HTR-8/SVneo (cell line): ENCODE measurements at places on chromosomes 1 and 21.

DNA sequence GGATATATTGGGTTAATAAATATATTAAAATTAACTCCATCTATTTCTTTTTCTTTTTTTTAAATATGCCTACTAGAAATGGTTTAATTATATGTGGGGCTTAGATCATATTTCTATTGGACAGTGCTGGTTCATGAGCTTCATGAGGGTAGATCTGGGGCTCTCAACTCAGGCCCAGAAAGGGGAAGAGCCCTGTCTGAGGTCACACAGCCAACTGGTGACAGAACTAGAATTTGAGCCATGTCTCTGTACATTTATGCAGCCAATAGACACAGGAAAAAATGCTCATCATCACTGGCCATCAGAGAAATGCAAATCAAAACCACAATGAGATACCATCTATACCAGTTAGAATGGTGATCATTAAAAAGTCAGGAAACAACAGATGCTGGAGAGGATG lies 5.1 kb upstream of the EPHB2 start:
- no peak for DNase-seq

DNA sequence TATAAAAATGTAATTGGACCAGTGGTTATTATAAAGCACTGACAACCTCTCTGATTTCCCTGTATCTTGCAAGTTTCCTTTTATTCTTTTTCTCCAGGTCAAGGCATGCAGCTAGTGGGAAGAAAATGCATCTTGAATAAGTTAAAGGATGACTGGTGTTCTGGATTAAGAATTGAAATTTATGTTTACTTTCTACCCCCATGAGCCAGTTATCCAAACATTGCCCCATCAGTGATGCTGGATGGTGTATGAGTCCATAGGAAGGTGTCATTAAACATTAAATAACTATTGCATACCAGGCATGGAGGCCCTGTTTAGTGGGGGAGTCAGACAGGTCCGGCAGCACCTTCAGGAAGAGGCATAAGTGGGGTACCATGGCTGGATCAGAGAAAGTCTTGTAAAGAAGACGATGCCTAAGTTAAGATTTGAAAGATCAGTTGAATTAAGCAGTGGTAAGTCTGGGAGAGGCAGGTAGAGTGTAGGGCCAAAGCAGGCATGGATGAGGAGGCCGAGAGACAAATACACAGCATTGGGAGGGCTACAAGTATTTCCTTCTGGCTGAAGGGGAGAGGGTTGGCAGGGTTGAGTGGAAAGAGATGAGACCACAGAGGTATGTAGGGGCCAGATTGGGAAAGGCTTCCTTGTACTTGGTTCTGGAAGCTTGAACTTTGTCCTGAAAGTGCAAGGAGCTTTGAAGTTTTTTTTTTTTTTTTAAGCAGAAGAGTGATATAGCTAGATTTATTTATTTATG lies 5.7 kb downstream of the SZRD1 start:
- DNase-seq, result no peak

GRCh38 chr1:85838238-85838637 lies 130.0 kb upstream of the ZNHIT6 start:
- DNase-seq, result no peak

- no peak for DNase-seq
Observed at GRCh38 chr1:15570861-15571260, 14.0 kb downstream of the AGMAT start.

DNA sequence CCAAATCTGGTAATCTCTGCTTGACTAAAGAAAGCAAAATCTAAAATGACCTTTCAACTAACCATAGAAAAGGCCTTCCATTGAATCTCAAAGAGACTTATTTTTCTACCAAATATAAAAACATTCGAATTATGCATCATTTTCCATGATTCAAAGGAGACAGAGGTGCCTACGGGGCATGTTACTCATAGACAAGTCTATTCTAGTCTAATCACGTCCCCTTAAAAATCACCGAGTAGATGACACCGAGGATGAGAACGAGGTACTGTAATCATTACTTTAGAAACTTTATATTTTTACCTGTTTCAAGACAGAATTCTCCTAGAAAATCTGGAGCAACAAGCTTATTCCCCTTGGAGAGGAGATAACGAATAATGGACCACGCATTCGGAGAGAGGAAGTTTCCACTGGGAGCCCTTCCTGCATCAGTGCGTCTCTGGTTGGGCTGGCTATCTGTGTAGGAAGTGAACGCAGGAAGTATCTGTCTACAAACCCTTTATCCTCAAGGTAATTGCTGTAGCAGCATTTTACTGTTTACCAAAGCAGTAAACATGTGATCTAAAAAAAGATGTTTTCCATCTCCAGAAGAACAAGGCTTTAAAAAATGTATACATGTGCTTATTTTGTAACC lies 9.5 kb downstream of the ERG start:
- DNase-seq, result no peak

GRCh38 chr1:73042403-73042802 lies 760.1 kb upstream of the NEGR1 start:
- no peak for DNase-seq

- no peak for DNase-seq
Observed at GRCh38 chr1:119147661-119148090, 7.2 kb upstream of the WARS2 start.

GRCh38 chr1:196277860-196278259 lies 330.4 kb downstream of the KCNT2 start:
- no peak for DNase-seq

DNA sequence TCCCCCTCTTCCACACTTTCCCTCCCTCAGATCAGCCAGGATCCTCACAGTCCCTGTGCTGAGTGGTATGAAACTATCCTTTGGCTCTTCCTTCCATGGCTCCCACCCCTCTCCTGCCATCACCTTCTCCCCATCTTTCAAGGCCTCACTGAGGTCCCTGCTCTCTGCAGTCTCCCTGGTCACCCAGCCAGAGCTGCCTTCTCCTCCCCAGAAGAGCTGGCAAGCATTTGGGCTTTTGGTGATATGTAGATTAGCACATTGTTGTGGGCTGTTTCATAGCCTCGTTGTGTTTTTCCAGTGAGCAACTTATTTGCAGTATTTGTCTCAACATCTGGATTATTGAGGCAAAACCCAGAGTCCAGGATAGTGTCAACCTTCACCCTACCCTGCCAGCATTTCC lies 2.2 kb downstream of the CSF1 start:
- DNase-seq, result no peak

DNA sequence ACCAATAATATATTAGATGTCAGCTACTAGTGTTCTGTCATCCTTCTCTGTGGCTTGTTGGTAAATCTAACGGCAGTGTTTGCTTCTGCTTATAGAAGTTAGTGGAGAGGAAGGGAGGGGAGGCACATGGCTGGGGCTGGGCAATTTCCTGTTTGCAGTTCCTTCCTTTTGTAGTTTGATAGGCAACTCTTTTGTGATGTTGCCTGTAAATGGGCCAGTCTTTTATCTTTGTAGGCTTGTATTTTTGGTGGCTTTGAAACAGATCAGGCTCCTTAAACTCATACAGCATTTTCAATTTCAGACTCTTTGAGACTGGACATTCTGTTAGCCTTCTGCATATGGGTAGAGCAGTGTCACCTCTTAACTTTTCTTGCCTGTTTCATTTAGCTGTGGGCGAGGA lies 48.1 kb downstream of the CDC14A start:
- DNase-seq, result no peak

DNA sequence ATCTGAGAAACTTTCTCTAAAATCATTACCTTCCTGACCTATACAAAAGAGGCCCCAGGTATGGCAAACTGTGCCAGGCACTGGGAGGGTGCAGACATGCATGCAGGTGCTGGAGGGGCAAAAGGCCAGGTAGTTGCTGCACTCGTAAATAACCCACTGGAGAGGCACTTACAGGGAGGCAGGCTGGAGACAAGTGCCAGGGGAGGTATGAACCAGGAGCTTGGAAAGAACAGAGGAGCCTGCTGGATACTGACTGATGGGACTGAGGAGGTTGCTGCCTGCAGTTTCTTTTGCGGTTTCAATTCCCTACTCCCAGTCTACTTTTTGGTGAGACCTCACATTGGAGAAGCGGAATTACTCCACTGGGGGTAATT lies 113.9 kb downstream of the DSCAM start:
- no peak for DNase-seq

DNA sequence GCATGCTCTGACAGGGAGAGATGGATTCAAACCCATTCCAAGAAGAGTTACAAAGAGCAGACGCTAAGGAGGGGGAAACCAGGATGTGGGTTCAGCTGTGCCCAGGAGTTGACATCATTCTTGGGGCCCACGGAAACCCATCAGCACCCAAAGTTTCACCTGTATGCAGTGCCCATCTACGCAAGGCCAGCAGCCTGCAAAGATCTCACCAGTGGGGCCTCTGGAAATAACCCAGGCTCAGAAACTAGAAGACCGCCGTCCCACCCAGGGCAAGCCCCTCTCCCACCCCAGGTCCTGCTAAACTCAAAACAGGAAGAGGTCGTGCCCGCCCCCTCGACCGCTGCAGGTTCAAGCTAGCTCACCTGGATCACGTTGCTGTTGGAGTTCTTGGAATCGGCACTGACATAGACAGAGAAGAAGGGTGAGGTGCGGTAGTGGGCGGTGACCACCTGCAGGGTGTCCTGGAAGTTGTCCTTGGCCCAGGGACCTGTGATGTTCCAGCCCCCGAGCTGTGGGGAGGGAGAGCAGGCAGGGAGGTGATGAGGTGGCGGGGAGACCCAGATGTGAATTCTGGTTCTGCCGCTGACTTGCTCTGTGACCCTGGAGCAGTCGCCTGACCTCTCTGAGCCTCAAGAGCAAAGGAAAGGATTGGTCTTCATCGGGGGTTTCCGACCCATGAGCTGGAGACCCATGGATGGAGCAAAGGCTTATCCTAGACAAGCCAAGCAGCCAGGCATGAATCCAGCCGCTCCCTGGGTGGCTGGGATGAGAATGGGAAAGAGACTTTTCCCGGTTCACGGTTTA lies 31.7 kb downstream of the ECE1 start:
- DNase-seq, result no peak

GRCh38 chr1:167721617-167722151 lies at the start of gene MPZL1:
TSS of gene MPZL1 (plus strand) at chr1:167721982. CDS start at chr1:167722152, 170 bp downstream.
- DNase-seq, result peak; percentile 99

GRCh38 chr1:163866564-163866963 lies 544.8 kb downstream of the NUF2 start:
- DNase-seq, result no peak

DNA sequence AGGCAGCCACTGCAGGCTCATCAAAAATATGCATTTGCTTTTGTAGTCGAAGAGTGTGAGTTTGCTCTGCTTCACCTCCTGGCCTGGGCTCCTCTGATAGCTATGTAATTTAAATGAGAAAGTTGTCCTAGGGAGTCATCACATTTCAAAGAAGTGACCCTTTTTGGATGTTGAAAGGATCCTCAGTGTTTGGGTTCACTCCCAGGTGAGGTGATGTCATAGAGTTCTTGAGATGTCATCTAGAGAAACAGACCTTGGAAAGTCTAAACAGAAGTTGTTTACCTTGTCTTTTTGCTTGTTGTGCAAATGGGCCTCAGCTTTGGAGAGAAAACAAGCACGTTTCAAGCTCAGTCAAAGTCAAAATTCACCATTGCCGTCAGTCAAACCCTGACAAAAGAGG lies 92.0 kb upstream of the BARHL2 start:
- no peak for DNase-seq

DNA sequence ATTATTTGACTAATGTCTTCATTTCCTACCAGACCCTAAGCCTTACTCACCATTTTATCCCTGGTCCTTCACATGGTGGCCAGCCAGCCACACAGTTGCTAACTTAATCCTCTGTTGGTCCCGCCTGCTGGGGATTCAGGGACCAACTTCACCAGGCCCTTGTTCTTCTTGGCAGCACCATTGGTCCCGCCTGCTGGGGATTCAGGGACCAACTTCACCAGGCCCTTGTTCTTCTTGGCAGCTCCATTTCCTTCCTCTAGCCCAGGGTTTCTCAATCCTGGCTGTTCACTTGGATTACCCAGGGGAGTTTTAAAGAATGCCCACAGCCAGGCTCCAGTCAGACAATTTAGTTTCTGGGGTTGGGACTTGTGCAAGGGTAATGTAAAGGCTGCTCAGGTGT lies 233.1 kb upstream of the CSF3R start:
- no peak for DNase-seq

GRCh38 chr1:7149080-7149838 lies 364.0 kb downstream of the CAMTA1 start:
- no peak for DNase-seq

DNA sequence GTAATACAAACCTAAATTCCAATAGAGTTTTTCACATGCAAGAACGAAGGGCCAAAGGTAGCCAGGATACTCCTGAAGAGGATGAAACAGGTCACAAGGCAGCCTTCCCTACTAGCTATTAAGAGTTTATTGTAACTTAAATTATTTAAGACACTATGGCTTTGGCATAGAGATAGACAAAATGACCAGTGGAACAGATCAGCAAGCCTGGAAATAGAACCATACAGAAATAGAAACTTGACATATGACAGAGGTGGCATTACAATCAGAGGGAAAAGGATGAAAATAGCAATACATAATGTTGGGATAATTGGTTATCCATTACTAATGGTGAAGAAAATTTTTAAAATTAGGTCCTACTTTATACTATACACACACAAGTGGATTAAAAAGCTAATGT lies 16.5 kb downstream of the GFI1 start:
- no peak for DNase-seq

- no peak for DNase-seq
Observed at GRCh38 chr1:232493869-232494268, 136.1 kb downstream of the SIPA1L2 start.

DNA sequence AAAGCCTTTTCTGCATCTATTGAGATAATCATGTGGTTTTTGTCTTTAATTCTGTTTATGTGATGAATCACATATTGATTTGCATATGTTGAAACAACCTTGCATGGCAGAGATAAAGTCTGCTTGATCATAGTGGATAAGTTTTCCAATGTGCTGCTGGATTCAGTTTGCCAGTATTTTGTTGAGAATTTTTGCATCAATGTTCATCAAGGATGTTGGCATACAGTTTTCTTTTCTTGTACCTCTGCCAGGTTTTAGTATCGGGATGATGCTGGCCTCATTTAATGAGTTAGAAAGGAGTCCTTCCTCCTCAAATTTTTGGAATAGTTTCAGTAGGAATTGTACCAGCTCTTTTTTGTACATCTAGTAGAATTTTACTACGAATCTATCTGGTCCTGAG lies 55.0 kb downstream of the COL24A1 start:
- DNase-seq, result no peak

GRCh38 chr1:20426371-20426770 lies 59.6 kb downstream of the CAMK2N1 start:
- DNase-seq, result no peak

GRCh38 chr1:244084763-244085162 lies 33.7 kb downstream of the ZBTB18 start:
- no peak for DNase-seq

- DNase-seq, result no peak
Observed at GRCh38 chr1:65372557-65372956, 47.9 kb upstream of the LEPR start.

GRCh38 chr1:51898090-51898734 lies 19.7 kb upstream of the NRDC start:
- no peak for DNase-seq

- DNase-seq, result no peak
Observed at GRCh38 chr1:161193561-161194235, 5.2 kb downstream of the ADAMTS4 start.

GRCh38 chr1:12615865-12616708 lies 1.9 kb downstream of the DHRS3 start:
- no peak for DNase-seq

GRCh38 chr1:194289569-194290266 lies 1103.3 kb upstream of the B3GALT2 start:
- no peak for DNase-seq

GRCh38 chr1:114079596-114080190 lies 74.0 kb downstream of the SYT6 start:
- DNase-seq, result no peak
